ENCODE measurements at places on chromosomes 1 and 21.

DNA sequence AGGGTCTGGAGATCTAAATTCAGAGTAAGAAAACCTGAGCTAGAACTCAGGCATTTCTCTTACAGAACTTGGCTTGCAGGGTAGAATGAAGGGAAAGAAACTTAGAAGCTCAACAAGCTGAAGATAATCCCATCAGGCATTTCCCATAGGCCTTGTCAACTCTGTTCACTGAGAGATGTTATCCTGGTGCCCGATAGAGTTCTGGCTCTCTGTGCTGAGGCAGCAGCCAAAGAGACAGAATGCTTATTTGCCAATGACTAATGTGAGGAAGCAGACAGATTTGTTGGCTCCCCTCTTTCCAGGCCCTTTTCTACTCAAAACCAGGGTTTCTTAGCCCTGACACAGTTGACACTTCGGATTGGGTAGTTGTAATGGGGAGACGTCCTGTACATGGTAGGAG lies 22.3 kb upstream of the TRIM45 start:
- DNase-seq: no peak

GRCh38 chr1:215857317-215857716 lies 290.2 kb downstream of the KCTD3 start:
- DNase-seq: no peak

DNA sequence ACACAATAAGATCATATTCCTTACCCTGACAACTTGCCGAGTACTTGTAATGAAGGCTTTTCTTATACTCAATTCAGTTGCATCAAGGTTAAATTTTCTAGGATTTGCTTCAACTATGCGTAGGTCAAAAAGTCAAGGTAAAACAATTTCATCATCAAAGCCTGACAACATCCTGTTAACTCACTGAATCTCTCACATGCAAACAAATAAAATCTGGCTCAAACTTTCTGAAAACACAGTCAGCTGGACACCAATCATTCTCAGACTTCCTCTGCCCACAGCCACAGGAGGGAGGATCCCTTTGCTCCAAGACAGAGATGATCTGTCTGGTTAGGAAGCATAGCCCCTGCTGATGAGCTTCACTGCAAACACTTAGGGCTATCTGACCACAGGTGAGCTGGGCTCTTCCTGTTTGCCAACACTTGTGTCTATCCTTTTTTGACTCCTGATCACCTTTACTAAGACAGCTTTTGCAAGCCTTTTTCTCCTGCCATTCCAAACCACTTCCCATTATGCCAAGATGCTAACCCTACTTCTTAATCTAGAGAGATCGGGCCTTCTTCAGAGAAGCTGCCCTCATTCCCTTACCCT lies 20.0 kb downstream of the STX6 start:
- no peak for DNase-seq

GRCh38 chr1:156742017-156742416 lies 1.1 kb upstream of the MRPL24 start:
- DNase-seq: no peak

GRCh38 chr1:116916533-116917445 lies 7.1 kb downstream of the PTGFRN start:
- no peak for DNase-seq

GRCh38 chr1:90417126-90417525 lies 300.0 kb downstream of the BARHL2 start:
- DNase-seq: no peak

- DNase-seq: no peak
These were observed 17.5 kb upstream of the COL18A1 start for GRCh38 chr21:45387506-45387905.

DNA sequence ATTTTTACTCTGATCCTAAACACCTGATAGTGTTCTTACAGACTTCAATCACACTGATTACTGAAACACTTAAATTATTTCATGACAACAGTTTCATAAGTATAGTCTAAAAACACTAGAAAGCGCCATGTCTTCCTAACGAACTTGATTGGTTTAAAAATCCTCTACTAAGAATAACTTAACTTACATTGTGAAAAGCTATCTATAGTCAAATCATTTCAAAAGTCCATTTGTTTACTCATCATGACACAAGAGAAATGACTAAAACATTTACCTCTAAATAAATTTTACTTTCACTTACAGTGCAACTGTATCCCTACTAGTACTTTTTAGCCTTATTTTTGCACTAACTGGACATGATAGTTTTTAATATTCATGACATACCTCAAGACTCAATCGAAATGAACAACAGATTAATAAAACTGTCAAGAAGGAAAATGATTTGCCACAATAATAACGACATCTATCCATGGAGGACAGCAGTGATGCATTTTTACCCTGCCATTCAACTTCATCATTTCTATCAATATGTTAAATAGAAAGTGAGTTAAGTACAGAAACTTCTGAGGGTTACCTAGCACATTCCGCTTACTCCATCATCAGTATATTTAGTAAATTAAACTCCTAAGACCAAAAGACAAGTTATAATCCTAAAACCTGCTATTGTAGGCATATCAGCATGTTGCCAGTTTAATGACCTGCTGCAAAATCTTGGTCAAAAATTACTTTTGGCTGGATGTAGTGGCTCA lies 38.4 kb downstream of the AHCTF1 start:
- no peak for DNase-seq

GRCh38 chr1:9127395-9128165 lies 1.3 kb downstream of the GPR157 start:
- no peak for DNase-seq

GRCh38 chr1:170885551-170885950 lies 49.8 kb upstream of the MROH9 start:
- no peak for DNase-seq

- DNase-seq: no peak
These were observed 112.0 kb upstream of the CHRM3 start for GRCh38 chr1:239274242-239274830.

DNA sequence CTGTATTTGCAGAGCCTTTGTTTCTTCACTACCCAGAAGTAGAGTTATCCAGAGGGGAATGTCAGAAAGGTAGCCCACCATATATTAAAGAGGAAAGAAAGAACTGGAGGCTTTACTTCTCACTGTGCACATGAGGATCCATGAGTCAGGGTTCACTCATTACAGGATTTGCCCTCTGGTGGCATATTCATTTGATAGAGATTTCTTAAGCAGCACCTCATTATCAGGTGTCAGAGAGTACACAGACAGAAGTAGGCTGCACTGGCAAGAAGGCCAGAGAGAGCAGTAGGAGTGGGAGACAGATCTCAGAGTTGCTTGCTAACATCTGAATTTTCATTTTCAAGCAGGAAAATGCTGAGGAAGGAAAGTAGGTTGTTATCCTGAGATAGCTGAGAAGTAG lies 123.8 kb downstream of the PIK3R3 start:
- no peak for DNase-seq

DNA sequence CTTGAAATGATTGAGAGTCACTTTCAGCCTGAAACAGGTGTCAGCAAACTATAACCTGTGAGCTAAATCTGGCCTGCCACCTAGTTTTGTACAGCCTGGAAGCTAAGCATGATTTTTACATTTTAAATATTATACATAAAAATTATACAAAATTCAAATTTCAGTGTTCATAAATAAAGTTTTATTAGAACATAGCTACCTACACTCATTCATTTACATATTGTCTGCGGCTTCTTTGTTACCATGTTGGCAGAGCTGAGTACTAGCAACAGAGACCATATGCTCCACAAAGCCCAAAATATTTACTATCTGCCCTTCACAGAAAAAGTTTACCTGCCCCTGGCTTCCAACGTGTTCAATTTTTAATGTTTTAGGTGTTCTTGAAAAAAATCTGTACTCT lies 8.0 kb upstream of the C1orf162 start:
- DNase-seq: no peak

DNA sequence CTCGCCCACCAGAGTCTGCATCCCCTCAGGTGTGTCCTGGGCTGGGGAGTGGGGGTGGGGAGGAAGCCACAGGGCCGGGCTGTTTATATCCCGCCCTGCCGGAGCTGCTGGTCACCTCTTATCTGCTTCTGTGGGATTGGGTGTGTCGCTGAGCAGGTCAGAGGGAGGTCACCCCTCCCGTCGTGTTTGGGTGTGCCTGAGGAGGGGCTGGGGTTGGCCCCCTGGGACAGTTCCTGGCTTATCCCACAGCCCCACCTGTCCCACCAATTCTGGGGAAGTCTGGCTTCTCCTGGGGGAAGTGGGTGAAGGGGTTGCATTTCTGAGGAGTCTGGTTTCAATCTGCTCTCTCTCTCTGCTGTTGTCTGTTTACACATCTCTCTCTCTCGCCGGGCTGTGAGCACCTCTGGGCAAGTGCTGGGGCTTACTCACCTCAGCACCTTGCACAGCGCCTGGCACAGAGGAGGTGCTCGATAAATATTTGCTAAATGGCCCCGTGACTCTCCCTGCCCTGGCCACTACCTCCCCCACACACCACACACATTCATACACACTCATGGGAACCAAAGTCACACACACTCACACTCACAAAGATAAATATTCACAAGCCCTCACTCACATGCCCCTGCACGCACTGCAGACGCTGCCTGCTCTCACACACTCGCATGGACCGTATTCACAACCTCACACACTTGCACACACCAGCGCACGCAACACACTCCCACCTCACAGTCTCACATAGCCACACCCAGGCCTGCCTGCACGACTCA lies 8.3 kb downstream of the ELF3 start:
- DNase-seq: no peak

DNA sequence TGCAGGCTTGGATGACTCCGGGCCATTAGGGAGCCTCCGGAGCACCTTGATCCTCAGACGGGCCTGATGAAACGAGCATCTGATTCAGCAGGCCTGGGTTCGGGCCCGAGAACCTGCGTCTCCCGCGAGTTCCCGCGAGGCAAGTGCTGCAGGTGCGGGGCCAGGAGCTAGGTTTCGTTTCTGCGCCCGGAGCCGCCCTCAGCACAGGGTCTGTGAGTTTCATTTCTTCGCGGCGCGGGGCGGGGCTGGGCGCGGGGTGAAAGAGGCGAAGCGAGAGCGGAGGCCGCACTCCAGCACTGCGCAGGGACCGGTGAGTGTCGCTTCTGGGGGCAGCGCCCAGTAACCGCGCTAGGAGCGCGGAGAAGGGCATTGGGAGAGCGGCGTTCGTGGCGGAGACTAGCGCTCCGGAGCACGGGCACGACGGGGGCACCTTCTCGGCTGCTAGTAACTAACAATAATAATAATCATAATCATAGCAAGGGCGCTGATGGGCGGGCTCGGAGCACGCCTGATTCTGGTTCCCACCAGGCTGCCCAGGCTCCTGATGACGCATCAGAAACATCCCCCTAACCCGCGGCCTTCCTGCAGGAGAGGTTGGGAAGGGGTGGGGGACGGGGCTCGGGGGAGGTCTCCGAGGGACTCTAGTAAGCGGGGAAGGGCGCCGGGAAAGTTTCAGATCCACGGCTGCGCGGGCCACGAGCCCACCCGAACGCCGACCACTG lies at the start of gene MX1:
Gene MX1, plus strand, starts transcription at position 286 of the 722 bp plus-strand sequence. CDS start 5,832 bp downstream, outside the sequence.
- DNase-seq: no peak

DNA sequence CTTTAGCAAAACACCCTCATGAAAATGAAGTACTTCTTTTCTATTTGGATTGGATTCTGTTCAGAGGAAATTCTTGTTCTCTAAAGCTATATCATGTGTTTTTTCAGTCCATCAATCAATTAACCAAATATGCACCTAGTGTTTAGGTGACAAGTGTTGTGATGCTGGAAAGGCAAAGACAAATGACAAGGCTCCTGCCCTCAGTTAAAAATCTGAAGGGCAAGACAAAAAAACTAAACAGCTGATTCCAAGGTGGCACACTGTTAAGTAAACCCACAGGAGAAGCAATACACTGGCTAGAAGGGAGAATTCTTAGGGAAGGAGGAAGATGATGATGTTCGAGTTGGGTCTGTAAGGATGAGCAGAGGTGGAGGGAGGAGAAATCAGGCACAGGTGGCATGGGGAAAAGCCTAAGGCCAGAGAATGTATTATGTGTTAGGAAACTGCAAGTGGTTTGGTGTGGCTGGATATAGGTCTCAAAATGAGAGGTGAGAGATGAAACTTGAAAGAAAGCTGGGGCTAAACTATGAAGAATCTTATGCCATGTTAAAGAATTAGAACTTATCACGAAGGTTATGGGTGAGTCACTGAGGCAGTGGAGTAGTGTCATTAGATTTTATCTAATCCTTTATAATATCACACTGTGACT lies 51.8 kb upstream of the GFI1 start:
- no peak for DNase-seq

DNA sequence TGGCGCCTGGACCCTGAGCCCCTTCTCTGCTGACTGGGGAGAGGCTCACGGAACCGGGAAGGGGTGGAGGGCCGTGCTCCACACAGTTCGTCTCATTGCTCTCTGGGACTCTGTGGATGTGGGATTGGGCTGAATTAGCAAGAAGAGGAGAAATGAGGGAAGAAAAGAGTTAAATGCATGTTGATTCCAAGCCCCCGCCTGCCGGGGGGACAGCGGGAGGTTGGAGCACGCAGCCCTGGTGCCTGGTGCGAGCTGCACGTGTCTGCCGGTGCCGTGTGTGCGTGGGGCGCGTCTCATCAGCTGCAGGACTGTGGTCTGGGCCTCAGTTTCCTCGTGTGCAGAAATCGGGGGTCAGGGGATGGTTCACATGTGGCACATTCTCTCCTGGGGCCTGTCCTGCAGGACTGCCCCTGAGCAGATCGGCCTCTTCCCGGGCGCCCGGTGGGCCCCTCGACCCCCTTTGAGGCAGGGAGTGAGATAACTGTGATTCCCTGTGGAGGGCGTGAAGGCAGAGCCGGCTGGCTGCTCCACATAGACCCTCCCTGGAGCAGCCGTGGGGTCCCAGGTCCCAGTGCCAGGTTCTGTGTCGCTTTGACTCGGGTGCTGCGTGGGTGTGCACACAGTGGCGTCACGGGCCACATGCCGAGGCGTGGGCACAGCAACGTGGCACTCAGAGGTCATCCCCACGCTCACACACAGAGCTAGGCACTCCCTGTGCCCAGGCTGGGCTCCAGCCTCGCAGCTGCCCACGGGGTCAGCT lies 11.4 kb downstream of the SAMD11 start:
- no peak for DNase-seq

- no peak for DNase-seq
These were observed 54.7 kb downstream of the APP start for GRCh38 chr21:26115899-26116298.
